Cortex of kidney (tissue), 1 donor: ENCODE measurements at places on chromosomes 7 and 10.

DNA sequence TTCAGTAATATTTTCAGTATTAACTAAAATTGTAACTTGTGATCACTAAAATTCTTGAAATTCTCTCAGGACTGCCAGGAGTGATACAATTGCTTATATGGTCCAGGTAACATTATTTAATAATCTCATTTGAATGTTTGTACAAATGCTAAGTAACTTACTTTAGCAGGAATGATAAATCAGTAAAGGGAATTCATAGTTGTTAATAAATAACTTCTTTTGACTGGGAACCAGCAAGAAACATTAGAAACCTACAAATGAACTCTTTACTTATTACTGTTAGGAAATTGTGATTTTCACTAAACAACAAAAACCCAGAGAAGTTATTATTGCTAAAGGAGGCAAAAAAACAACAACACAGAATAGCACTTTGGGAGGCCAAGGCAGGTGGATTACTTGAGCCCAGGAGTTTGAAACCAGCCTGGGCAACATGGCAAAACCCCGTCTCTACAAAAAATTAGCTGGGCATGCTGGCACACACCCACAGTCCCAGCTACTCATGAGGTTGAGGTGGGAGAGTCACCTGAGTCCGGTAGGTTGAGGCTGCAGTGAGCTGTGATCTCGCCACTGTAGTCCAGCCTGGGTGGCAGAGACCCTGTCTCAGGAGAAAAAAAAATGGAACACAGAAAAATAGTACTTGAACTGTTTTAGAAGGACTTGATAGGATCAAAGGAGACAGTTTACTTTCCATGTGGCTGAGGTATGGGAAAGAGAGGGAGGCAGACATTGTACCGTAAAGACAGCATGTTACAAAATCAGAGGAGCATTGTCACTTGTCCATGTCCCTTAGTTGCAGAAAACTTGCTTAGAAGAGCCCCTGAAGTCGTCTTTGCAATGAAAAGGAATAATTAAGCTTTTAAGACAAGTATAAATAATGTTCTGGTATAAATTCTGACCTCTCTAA, 53.1 kb downstream of the SHOC2 start:
- no peak for DNase-seq

GRCh38 chr10:17784688-17785087, 24.5 kb upstream of the MRC1 start:
- no peak for DNase-seq

DNA sequence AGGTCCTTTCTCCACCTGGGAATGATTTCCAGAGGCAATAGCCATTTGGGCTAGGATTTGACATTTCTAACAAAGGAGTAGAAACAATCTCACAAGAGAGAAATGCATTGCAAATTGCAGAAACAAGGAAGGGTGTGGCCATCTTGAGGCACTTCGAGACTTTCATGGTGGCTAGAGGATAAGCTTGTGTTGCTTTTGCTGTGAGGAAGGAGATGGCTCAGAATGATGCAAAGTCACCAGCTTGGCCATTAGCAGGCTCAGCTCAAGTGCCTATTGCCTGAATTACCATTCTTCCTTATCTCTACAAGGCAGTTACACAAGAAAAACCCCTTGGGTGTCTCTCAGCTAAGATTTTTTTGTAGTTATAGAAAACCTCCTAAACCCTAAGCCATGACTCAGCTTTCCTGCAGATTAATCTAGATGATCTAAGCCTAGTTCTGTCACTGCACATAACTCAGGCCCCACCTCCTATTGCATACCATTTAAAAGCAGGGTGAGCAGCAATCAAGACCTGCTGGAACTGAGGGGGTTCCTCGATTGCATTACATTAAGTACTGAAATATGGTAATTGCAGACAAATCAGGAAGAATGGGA, 683.1 kb downstream of the NRG3 start:
- no peak for DNase-seq

DNA sequence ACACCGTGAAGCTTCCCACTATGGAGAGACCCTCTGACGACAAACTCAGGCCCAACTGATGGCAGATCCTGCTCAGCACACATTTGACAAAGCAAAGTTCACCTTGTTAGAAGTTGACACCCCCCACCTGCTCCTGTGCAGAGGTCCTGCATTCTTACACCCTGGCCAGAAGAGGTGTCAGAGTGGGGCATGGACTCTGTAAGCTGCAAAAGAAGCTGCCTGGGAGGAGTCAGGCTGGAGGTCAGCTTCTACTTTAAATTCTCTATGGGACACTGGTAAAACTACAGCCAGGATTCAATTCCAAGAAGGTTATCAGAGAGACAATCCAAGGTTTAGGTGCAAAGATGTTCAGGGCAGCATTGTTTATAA, 20.0 kb upstream of the TNS3 start:
- DNase-seq: no peak

- no peak for DNase-seq
Measured at GRCh38 chr10:54745436-54745835, 55.6 kb downstream of the PCDH15 start.

GRCh38 chr7:87599336-87599735, 1.3 kb downstream of the ABCB1 start:
- DNase-seq: no peak

GRCh38 chr7:12031638-12032037, 179.5 kb upstream of the TMEM106B start:
- no peak for DNase-seq

- no peak for DNase-seq
Measured at GRCh38 chr10:17585016-17585415, 32.2 kb downstream of the HACD1 start.

GRCh38 chr7:1380821-1381580, 78.3 kb downstream of the MICALL2 start:
- no peak for DNase-seq

DNA sequence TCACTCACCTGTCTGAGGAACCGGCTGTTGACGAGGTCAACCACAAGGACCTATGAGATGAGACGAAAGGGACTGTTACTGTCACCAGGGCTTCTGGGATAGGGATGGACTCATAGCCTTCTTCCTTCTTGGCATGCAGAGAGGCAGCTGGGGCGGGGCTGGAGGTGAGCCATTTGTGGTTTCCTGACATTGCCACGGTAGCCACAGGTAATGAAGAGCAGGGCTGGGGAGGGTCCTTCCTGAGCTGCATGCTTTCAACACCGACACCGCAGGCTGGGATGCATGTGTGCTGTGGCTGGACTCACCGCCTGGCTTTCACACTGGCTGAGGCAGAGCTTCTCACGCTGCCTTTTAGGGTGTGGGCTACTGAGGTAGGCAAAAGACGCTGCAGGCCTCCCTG, 46.4 kb upstream of the MKRN1 start:
- no peak for DNase-seq

DNA sequence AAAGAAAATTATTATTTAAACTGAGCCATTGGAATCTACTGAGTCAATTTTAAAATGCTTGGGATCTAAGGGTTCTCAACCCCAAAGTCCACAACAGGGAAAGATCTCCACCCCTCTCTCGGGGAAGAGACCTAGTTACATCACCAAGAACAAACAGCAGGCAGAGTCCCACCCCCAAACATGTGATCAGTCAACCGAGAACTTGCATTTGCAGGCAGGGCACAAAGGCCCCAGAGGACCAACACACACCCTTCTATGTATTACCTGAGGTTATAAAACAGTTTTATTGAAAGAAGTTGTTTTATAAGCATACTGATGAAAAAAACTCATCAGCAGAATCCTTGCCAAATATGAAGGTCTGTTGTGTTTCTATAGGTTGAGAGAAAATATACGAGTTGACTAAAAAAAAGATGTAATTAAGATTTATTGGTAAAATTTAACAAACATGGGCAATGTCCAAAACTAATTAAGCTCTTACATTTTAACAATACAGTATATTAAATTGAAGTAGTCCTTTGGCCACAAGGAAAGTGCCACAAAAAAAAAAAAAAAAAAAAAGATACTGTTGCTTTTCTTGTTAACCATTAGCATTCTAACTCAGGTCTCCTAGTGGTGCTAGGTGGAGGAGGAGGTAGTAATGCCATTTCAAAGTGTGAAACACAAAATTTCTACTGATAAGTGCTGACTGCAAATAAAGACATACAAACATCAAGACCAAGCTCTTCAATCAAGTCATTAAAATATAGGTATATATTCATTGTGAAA, 975 bp upstream of the USP54 start:
- DNase-seq: no peak

- no peak for DNase-seq
Measured at GRCh38 chr7:44291733-44292419, 33.5 kb downstream of the CAMK2B start.

DNA sequence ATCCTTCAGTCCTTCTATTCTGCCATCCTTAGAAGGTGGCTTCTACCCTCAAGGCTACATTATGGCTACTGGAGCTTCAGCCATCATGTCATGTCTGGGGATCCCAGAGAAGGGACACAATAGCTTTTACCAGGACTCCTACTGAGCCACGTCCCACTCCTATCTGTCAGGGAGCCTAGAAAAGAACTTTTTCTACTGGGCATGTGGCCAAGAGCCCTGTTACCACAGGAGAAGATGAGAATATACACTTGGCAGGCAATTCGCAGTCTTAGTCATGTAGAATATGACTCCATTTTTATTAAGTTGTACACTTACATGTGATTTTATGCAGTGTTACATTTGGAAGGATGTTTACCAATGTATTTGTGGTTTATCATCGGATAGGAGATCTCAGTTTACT, 64.6 kb upstream of the KCNMA1 start:
- DNase-seq: no peak

- no peak for DNase-seq
Measured at GRCh38 chr7:30973292-30973691, 9.5 kb downstream of the GHRHR start.

- DNase-seq: no peak
Measured at GRCh38 chr7:47392241-47392759, 189.6 kb downstream of the TNS3 start.

GRCh38 chr7:18547509-18548187, 52.1 kb downstream of the HDAC9 start:
- no peak for DNase-seq

GRCh38 chr10:75009426-75009825, 102.0 kb upstream of the SAMD8 start:
- DNase-seq: no peak

GRCh38 chr10:30178356-30178964, 119.1 kb upstream of the JCAD start:
- no peak for DNase-seq

DNA sequence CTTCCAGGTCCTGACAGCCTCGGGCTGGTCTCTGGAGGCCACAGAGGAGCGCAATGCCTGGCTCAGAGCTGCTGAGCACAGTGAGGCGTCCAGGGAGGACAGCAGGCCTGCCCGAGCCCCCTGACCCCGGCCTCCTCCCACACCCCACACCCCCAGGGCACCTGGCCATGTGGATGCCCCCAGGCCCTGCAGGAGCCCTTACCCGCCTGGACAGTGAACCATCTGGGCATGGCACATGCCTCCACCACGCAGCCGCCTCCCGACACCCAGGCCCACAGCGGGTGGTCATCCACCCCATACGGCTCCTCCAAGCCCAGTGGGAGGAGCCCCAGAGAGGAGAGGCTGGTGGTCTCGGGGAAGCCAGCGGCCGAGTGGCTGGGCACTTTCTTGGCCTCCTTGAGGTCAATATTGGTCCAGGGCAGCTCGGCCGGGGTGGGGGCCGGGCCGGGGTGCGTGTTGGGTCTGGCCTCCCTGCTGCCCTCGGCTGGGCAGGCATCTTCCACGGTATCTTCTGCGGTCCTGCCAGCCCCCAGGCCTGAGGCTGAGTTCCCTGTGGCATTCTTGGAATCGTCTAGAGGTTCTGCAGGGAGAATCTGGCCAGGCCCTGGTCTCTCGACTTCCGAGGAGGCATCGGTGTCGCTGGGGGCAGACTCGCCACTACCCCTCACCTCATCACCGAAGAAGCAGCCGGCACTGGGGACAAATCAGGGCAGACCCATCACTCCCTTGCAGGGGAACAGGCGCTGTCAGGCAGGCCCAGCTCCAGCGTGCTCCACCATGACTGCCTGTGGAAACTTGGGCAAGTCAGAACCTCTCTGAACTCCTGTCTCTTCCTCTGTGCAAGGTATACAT, 18.6 kb downstream of the TECPR1 start:
- DNase-seq: no peak

DNA sequence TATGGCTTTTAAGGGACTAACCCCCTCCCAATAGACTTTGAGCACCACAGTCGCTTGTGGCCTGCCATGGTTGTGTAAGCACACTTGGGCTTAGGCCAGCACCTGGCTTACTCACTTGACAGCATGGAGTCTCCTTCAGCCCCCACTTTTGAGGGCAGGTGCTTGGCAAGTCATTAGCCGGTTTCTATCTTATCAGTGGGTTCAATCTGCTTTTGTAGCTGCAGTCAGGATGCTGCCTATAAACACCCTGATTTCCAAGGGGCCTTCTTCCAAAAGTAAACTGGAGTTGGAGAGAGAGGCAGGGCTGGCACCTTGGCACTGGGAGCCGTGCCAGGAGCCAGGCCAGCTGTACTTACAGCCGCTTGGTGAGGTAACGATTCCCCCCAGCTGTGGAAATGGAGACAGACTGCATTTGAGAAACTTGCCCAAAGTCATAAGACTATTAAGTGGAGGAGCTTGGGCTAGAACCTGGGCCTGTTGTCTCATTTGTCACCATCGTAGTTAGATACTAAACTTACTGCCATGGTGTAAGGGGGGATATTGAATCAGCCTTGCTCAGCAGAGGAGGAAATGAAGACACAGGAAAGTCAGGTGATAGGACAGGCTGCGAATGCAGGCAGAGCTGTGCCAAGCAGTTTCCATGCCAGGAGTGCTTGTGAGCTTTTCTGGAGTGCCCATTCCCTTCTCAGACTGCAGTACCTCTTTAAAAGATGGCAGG, 92.2 kb upstream of the EFCAB10 start:
- no peak for DNase-seq

DNA sequence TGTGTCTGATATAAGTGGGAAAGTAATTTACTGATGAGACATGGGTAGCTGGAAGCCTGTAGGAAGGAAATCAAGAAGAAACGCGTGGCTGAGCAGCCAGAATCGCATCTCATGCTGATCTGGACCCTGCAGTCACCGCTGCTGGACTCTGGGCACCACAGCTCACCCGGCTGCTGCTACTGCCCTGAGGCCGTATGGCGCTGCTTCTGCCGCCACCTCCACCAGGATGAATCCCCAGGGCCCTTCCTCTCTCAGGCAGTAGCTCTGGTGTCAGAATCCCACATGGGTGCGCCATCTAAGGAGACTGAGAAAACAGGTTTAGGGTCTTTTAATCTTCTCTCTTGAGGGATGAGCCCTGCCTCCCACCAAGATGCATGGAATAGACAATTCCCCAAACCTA, 70.3 kb upstream of the AGK start:
- no peak for DNase-seq

GRCh38 chr10:62866451-62866850, 50.3 kb upstream of the EGR2 start:
- no peak for DNase-seq

- DNase-seq: no peak
Measured at GRCh38 chr7:130151591-130152492, 53.4 kb downstream of the TMEM209 start.

DNA sequence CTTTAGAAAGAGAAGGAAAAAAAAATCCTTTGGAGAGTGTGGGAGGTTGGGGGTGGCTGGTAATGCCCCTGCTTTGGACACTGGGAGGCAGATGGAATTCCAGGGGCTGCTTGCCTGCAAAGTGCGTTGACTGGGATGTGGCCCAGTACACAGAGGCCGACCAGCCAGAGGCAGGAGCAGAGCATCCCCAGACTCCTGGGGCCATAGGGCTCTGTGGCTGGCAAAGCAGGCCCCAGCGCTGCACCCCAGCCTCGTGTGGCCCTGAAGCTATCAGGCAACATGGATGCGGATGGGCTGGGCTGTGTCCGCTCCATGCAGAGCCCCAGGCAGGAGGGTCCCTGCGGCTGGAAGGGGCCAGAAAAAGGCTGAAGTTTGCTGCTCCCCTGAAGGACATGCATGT, 361.6 kb upstream of the FZD8 start:
- DNase-seq: no peak

- DNase-seq: no peak
Measured at GRCh38 chr7:82839555-82839954, 323.1 kb downstream of the PCLO start.
